Spinal cord (tissue), 10 donors: ENCODE measurements at places on chromosomes 3 and 15.

DNA sequence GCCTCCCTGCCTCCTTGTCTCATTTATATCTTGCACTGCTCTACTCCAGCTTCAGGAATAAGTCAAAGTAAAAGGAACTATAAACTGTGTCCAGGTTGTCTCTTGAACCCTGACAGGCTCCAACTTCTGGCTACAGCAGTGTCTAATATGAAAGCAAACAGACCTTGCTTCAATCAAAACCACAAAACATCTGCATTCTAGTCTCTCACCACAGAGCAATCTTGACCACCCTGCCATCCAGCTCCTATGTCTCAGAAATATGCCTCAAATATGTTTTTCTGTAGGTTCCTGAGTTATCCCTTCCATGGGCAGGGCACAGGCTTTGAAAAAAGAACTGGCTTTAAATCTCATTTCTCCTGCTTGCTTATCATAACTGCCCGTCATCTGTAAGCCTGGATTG, 13.0 kb upstream of the RAMAC start:
- peaks cover 2% of the 10 kb centered on the region for H3K36me3 ChIP-seq
- H3K27ac ChIP-seq = no peak overlapping the region
- DNase-seq = no peak
- no peak overlapping the region for H3K4me3 ChIP-seq
- no peaks in the 10 kb centered on the region for H3K4me1 ChIP-seq
- H3K27me3 ChIP-seq = no peaks in the 10 kb centered on the region

DNA sequence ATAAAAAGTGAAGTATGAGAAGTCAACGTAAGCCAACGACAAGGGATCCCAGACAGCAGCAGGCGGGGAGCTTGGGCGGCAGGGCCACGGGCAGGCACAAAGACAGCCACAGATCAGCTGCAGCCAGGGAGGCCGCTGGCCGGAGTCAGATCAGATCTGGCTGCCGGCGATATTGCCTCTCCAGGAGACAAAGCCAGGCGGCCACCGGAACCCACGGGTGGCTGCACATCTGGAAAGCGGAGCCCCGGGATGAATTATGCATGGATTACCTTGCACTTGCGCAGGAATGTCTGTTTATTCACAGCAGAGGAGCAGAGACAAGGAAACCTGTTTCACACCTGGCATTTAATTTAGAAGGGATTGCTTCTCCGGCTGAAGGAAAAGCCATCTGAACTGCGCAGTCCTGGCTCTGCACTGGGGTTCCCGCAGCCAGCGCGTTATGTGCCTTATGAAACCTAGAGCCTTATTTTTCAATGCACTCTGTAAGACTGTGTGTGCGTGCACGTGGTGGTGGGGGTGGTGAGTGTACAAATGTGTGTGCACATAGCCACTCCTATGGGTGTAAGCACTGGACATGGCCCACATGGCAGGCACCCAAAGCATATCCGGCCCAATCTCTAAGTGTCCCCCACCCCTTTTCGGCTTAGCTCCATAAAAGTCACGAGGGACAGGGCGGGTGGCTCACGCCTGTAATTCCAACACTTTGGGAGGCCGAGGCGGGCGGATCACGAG, 427.8 kb upstream of the MCTP2 start:
- H3K4me3 ChIP-seq = no peak overlapping the region
- peak; percentile 76 for DNase-seq
- H3K27me3 ChIP-seq = no peaks in the 10 kb centered on the region
- H3K27ac ChIP-seq = no peak overlapping the region

DNA sequence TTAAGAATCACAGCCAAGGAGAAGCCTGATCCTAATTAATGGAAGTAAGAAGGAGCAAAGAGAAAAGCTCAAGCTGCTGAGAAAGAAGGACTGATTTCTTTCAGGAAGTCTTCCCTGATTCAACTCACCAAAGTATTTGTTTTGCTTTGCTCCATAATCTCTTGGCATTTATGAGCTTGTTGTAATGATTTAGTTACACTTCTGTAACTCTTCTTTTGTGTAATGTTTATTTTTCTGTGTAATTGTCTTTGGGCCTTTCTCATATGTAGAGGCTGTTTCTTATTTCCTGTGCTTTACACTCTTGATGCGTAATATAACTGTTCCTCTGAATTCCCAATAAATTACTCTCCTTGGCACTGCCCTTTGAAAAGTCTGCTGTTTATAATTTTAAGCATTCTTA, 80.0 kb downstream of the COL6A5 start:
- peaks cover 5% of the 10 kb centered on the region for H3K4me1 ChIP-seq
- no peaks in the 10 kb centered on the region for H3K36me3 ChIP-seq
- H3K27ac ChIP-seq = no peak overlapping the region

- no peaks in the 10 kb centered on the region for H3K27me3 ChIP-seq
- H3K36me3 ChIP-seq = no peaks in the 10 kb centered on the region
- no peak overlapping the region for H3K27ac ChIP-seq
- DNase-seq = no peak
- no peaks in the 10 kb centered on the region for H3K4me1 ChIP-seq
These were observed 140.2 kb upstream of the SKOR1 start for GRCh38 chr15:67685008-67685599.

- no peak overlapping the region for H3K27ac ChIP-seq
- H3K27me3 ChIP-seq = peaks cover 3% of the 10 kb centered on the region
- peaks cover 3% of the 10 kb centered on the region for H3K4me1 ChIP-seq
These were observed 4.5 kb downstream of the CPN2 start for GRCh38 chr3:194346621-194347020.

DNA sequence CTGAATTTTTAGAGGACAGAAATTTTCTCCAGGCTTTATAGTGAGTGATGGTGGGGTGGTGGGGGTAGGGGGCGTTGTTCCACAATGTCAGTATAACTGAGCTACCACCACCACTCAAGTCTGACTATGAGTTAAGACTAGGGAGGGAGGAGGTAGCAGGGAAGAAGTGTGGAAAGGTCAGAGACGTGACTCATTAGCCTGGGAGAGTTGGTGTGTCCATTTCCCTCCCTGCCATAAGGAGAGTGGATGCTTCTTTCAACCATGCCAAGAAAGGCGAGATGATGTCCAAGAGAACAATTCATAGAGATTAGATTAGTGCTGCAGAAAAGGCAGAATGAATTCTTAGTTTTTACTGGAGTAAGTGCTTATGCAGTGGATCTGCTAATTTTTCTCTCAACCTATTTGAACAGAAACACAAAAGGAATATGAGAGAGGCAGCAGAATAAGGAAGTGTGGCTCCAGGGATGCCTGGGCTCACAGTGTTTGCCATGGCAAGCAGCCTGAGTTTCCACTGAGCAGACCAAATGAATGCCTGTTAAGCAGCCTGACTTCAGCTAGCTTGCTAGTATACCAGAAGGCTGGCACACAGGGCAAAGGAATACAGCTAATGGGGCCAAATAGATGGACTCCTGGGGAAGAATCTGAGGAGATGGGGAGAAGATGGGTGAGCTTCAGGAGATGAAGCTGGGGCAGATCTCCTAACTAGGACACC, 708.9 kb downstream of the NTRK3 start:
- no peaks in the 10 kb centered on the region for H3K4me1 ChIP-seq
- DNase-seq = no peak
- no peaks in the 10 kb centered on the region for H3K36me3 ChIP-seq
- H3K27me3 ChIP-seq = no peaks in the 10 kb centered on the region
- H3K4me3 ChIP-seq = no peak overlapping the region
- no peak overlapping the region for H3K27ac ChIP-seq

- H3K36me3 ChIP-seq = no peaks in the 10 kb centered on the region
- H3K4me1 ChIP-seq = no peaks in the 10 kb centered on the region
- H3K27ac ChIP-seq = no peak overlapping the region
- no peak overlapping the region for H3K4me3 ChIP-seq
- no peaks in the 10 kb centered on the region for H3K27me3 ChIP-seq
These were observed 1105.9 kb downstream of the NAALADL2 start for GRCh38 chr3:175965036-175965435.

GRCh38 chr3:153595186-153595815, 433.3 kb downstream of the RAP2B start:
- H3K27ac ChIP-seq = no peak overlapping the region
- H3K27me3 ChIP-seq = no peaks in the 10 kb centered on the region
- no peak overlapping the region for H3K4me3 ChIP-seq
- H3K4me1 ChIP-seq = no peaks in the 10 kb centered on the region
- peak; percentile 77 for DNase-seq
- H3K36me3 ChIP-seq = no peaks in the 10 kb centered on the region

- peaks cover 5% of the 10 kb centered on the region for H3K27me3 ChIP-seq
- H3K4me3 ChIP-seq = no peak overlapping the region
- no peak overlapping the region for H3K27ac ChIP-seq
- peaks cover 14% of the 10 kb centered on the region for H3K4me1 ChIP-seq
- no peak for DNase-seq
- H3K36me3 ChIP-seq = no peaks in the 10 kb centered on the region
These were observed 4.6 kb upstream of the FBLN2 start for GRCh38 chr3:13544293-13544831.

DNA sequence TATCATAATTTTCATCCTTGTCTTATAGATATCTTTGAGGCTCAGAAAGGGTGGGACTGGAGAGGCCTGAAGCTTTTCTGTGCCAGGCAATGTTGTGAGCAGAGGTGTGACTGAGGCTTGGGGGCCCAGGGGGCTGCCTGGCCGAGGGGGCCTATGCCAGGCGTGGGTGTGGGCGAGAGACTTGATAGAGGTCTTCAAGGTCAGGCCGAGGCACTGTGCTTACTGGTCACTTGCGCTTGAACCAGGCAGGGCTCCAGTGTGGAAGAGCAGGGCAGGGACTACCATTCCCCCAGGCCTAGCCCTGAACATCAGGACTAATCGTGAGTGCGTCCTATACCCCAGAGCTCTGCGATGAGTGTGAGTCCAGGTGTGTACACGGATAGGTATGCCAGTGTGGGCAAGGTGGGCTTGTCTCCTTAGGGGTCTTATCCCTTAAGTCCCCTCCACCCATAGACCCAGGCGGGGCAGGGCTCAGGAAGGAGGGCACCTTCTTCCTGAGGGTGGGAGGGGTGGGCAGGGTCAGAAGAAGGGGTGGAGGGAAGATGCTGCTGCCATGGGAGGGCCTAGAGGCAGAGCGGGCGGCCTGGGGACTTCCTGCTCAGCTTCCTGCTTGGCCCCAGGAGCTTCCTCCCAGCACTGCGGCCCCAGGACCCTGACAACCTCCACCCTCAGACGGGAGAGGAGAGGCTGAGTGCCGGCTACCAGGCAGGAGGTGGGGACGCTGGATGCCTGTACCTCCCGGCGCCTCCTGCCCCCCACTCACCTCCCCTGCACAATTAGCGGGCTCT, 84.7 kb downstream of the LINGO1 start:
- H3K27me3 ChIP-seq = no peaks in the 10 kb centered on the region
- H3K27ac ChIP-seq = no peak overlapping the region
- no peak overlapping the region for H3K4me3 ChIP-seq
- no peak for DNase-seq

- H3K4me1 ChIP-seq = peaks cover 31% of the 10 kb centered on the region
- H3K36me3 ChIP-seq = no peaks in the 10 kb centered on the region
- no peak overlapping the region for H3K27ac ChIP-seq
- no peak for DNase-seq
- peaks cover 8% of the 10 kb centered on the region for H3K27me3 ChIP-seq
- peak overlapping the region; percentile 53 for H3K4me3 ChIP-seq
These were observed 20.2 kb upstream of the CORO2B start for GRCh38 chr15:68558318-68559305.

GRCh38 chr3:111335512-111336303, 206.3 kb upstream of the CD96 start:
- no peak for DNase-seq
- no peaks in the 10 kb centered on the region for H3K27me3 ChIP-seq
- H3K27ac ChIP-seq = no peak overlapping the region
- H3K4me3 ChIP-seq = no peak overlapping the region
- H3K36me3 ChIP-seq = no peaks in the 10 kb centered on the region
- H3K4me1 ChIP-seq = no peaks in the 10 kb centered on the region

DNA sequence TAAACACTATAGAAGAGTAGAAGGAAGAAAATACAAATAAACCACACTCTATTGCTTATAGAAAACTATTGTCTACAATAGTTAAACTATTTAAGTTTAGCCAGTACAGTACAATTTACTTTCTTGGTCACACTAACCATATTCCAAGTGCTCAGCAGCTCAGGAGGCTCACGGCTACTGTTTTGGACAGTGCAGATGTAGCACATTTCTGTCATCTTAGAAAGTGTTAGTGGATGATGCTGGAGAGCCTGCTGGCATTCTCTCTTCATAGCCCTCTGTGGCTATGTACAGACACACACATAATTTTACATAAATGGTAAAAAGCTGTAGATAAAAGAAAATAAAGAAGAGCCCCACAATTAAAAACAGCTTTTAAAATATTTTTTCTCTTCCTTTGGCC, 23.8 kb downstream of the NUDT16 start:
- H3K36me3 ChIP-seq = no peaks in the 10 kb centered on the region
- DNase-seq = no peak
- H3K27ac ChIP-seq = no peak overlapping the region
- H3K4me3 ChIP-seq = no peak overlapping the region
